ENCODE measurements at places on chromosomes 6 and 20.

DNA sequence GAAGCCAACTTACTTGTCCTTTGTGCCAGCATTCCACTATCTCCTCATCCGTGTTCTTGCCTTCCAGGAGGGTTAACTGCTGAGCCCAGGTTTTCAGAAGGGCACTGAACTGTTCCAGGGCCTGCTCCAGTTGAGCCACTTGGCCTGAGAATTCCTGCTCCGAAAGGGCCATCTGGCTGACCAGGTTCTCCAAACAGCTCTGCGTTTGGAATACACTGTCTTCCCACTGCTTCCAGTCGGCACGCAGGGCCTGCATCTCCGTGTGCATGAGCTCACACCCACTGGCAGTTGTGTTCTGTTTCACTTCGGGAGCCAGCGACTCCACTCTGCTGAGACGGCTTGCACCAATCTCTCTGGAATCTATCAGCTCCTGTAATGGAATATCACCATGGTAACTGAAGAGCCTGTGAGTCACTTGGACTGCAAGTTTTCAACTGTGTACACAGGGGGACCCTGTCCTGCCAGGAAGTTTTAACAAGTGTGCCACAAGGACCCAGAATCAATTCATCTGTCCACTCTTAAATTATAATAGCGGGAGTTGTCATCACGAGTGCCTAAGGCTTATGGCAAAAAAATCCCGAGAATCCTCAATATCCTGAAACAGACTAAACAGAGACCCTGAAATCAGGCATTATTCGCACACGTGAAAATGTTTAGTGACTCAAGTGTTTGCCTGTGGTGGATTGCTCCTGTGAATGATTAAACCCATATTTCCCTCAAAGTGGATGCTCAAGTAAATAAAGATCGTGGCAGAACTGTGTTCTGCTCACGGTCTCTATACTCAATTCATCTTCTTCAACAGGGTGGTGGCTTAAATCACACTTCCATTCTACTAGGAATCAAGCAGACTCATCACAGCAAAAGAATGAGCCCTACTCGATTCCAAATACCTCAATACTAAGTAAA, 255.9 kb downstream of the SYNE1 start:
- DNase-seq, result no peak

GRCh38 chr20:63642527-63643247, 10.5 kb downstream of the STMN3 start:
- no peak for DNase-seq

GRCh38 chr20:24340933-24341332, 128.5 kb upstream of the SYNDIG1 start:
- DNase-seq, result no peak

- DNase-seq, result no peak
These were observed 95.8 kb upstream of the STXBP5 start for GRCh38 chr6:147108259-147108910.

- no peak for DNase-seq
These were observed 45.8 kb upstream of the JARID2 start for GRCh38 chr6:15200087-15200486.

GRCh38 chr20:23163562-23163961, 77.4 kb upstream of the CD93 start:
- DNase-seq, result no peak

GRCh38 chr6:22848121-22848520, 278.8 kb downstream of the HDGFL1 start:
- no peak for DNase-seq

GRCh38 chr20:55264703-55265239, 740.5 kb downstream of the CBLN4 start:
- DNase-seq, result no peak

GRCh38 chr20:38414769-38415450, 20.2 kb downstream of the SNHG17 start:
- no peak for DNase-seq

- DNase-seq, result no peak
These were observed 11.1 kb upstream of the LCA5 start for GRCh38 chr6:79548304-79548703.

DNA sequence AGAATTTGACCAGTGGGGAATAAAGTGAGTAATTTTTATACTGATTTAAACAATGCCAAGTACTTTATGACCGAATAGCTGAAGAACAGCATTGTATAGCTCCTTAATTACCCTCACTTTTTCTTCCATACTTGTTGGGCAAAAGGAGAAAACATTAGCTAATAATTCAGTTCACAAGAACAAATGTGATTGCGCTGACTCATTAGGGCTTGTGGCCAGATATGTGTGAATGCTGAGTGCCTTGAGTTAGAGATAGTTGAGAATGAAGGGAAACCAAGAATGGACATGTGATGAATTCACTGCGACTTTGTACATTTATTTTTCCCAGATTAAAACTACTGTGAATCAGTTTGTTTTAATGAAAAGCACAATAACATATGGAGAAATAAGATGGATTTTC, 669.4 kb downstream of the TFAP2A start:
- no peak for DNase-seq

DNA sequence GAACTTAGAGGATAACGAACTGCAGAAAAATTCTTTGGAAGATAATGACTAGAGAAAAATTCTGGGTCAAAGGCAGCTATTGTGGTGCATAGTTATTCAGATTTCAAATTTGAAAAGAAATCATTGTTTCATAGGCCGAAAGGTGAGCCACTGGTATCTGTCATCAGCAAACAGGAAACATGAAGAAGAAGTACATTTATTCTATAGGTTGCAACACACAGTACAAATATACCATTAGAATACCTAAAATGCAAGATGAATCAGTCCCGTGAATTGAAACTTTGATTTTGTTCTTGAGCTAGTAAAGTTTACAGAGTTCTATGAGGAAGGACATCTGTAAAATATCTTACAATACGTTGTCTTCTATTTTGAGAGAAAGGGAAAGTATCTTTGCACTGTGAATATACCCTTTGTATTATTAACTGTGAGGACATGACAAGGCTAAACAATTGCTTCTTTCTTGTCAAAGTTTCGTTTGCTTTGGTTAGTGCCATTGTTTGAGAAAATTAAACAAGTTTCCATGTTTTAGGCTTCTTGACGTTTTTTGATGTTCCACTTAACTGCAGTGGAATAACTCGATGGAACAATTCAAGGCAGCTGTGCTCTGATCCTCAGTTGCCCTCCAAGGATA, 84.7 kb downstream of the HDGFL1 start:
- DNase-seq, result no peak

DNA sequence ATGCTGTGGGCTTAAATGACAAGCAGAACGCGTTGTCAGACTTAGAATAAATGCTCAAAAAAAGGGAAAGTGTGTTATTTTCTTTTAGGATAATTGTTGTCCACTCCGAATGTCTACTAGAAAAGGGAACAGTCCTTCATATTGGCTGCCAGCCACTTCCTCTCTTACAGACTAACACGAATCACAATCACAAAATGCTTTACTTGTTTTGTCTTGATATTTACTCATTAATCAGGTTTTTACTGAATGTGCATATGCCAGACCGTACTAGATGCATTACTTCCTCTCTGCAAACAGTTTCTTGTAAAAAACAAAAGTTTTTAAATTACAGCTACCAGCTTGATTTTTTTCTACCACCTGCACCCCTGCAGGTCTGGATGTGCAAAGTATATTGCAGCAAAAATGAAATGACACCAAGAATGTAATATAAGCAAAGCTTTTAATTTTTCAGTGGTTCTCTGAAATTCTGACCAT, 821 bp downstream of the DHX35 start:
- no peak for DNase-seq

DNA sequence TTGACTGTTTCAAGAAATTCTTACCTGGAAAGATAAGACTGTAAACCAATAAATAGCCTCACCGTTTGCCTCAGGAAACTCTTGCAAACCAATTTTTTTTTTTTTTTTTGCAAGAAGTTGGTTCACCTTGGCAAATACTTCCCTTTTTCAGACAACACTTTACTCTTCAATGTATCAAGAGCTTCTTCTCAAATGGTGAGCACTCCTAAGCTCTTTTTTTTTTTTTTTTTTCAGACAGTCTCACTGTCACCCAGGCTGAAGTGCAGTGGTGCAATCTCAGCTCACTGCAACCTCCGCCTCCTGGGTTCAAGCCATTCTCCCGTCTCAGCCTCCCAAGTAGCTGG, 22.7 kb upstream of the SNTA1 start:
- no peak for DNase-seq

- DNase-seq, result no peak
These were observed 104.2 kb downstream of the PREX1 start for GRCh38 chr20:48723308-48724264.

DNA sequence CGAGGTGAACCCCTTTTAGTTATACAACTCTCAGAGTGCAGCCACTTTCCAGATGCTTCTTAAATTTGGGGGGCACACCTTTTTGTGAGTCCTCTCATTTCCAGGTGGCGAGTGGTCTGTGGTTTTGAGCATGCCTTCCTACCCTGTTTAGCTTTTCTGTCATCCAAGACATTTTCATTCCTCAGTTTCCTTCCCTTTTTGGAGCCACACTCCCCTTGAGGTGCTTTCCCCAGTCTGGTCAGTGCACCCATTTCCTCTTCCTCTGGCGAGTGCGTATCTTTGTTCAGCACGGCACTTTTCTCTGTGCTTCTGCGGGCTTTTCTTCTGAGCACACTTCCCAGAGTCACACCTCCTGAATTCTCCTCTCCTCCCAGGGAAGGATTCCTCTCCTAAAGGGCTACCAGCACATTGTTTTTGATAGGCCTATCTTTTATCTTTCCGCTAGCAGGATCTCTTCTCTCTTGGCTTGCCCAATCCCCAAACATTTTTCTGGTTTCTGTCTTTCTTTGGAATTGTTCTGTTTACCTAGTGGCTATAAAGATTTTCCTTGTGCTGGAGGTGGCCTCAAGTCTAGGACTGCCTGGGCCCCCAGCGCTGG, 1.4 kb downstream of the PHF20 start:
- peak; percentile 18 for DNase-seq

- DNase-seq, result no peak
These were observed 127.0 kb upstream of the STMND1 start for GRCh38 chr6:16974704-16975359.

DNA sequence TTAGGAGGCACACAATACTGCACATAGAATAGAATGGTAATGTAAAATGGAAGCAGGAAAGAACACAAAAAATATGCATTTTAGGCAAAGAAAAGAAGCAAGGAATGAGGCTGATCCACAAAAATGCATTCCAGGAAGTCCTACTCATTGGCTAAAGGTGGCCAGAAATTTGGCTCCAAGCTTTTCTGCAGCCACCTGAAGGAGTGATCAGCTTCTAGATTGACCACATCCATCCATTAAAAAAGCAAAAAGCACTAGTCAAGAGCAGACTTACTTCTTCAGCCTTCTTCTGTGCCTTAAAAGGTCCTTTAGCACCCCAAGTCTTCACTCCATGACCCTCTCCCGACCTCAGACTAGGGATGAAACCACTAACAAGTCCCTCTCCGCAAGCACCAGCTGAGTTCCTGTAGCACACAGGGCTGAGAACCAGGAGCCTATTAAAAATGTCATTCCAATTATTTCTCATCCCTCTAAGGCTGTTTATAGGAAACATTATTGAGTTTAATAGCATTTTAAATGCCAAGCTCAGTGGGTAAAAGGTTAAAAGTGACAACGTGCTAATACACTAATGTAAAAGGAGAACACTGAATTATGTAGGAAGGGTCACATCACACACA, 36.5 kb downstream of the TRAM2 start:
- DNase-seq, result no peak

GRCh38 chr6:160139420-160139851, 17.8 kb downstream of the SLC22A1 start:
- DNase-seq, result no peak

- peak; percentile 26 for DNase-seq
These were observed 23.9 kb downstream of the MYH7B start for GRCh38 chr20:34979366-34980153.
